ENCODE measurements at places on chromosomes 12 and 14.

- DNase-seq = no peak
Observed at GRCh38 chr14:23538050-23538718, 13.4 kb downstream of the ZFHX2 start.

DNA sequence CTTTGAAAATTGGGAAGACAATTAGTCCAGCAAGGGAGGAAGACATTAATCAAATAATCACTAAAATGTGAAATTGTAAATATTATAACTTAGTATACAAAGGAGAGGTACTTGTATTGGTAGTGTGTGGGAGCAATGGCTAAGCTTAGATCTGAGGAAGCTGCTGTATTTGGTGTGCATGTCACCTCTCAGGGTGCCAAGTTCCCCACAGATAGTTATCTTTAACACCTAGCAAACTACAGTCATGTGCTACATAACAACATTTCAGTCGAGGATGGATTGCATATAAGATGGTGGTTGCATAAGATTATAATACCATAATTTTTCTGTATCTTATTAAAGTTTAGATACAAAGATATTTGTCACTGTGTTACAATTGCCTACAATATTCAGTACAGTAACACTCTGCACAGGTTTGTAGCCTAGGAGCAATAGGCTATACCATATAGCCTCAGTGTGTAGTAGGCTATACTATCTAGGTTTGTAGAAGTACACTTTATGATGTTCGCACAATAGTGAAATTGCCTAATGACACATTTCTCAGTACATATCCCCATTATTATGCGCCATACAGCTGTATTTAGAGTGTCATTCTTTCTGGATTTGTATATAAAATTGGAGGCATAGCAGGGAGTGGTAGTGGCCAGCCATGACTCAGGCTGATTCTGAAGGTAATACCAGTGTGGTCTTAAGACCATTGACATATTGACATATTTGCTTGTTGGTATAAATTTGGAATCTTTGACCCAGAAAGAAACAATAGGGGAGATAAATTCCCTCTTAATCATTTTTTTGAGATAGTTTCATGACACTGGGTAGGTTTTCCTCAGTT, 55.8 kb downstream of the RAD51B start:
- no peak for DNase-seq

GRCh38 chr14:91927191-91927590, 20.3 kb downstream of the FBLN5 start:
- no peak for DNase-seq

DNA sequence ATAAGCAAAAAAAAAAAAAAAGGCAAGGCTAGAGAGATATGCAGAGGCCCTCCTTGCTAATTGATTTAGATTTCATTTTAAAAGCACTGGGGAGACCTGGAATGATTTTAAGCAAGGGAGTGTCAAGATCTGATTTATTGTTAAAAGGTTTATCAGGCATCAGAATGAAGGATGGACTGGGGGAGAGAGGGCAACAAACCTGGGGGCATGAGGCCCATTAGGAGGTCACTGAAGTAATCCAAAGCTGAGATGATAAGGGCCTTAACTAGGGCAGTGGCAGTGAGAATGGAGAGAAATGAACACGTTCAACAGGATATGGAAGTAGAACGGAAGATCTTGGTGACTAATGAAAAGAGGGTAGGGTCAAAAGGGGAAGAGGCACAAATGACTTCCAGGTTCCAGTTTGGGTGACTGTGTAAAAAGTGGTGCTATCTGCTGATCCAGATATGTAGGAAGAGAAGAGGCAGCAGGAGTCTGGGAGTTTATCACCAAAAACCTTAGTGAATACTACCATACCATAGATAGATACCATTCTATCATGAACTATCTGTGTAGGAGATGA, 24.0 kb downstream of the KITLG start:
- DNase-seq = no peak

DNA sequence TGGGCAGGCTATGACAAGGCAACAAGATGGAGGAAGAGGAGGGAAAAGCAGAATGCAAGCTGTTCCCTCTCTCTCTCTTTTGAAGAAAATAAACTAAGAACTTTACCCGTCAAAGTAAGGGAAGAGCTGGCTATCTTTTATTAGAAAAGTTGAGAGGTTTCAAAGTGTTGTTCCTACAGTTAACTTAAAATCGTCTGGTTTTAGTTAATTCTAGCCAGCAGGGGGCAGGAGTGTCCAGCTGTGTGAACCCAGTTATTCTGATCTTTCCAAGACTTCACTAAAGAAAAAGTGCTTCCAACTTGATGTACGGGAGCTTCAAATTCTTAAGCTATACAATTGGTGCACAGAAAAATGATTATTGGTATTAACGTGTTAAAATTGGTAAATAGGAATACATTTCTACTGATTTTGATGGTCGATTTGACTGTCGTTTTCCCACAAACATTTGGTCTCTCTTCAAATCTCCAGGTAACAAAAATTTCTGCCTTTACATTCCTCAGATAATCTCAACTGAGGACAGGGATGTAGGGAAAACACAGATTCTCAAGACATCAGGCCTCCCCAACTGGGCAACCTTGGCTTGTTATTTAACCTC, 28.4 kb upstream of the MON2 start:
- DNase-seq = peak; percentile 67

DNA sequence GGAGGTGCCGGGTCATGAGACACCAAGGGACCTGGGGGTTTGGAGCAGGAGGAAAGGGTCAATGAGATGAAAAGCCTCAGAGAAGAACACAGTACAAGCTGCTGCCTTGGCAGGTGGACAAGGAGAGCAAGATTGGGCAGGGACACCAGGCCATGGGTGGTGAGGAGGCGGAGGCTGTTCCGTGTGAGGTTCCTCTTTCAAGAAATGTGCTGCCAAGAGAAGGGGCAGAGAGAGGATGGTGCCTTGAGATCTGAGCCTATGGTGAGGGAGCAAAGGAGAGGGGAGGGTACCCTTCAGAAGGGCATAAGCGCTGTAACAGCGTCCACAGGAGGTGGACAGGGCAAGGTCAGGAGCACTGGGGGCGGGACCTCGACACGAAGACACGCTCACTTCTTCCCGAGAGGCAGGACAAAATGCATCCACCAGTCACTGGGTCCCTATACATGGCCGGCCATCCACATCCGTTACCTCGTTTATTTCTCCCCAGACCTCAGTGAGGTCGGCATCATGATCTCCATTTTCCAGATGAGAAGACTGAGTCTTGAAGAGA, 100.2 kb downstream of the B4GALNT3 start:
- DNase-seq = no peak

Measured in cardiac muscle cell (in vitro differentiated cells and primary cell).